ENCODE measurements at places on chromosomes 7 and 10.

DNA sequence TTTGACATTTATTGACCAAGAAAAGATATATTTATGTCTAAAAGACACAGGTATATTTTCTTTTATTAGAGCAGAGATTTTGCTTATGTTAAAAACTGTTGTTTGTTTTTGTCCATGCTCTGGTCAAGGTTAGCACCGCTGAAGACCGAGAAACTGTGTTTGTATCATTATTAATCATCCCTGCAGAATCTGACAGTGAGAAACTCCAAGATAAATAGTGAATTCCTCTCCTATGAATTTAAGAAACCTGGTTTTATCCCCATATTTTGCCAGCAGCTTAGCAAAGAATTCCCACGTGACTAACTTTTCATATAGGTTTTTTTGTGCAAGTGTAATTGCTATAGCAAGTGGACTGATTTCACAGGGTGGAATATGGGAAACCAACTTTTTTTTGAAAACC lies 77.6 kb downstream of the FRMD4A start:
- no peak for DNase-seq

- DNase-seq: no peak
Observed at GRCh38 chr7:141074162-141074991, 513 bp downstream of the TMEM178B start.

- DNase-seq: no peak
Observed at GRCh38 chr10:52198540-52198939, 115.5 kb upstream of the DKK1 start.

GRCh38 chr7:122306320-122307227 lies 2.0 kb upstream of the FEZF1 start:
- no peak for DNase-seq

DNA sequence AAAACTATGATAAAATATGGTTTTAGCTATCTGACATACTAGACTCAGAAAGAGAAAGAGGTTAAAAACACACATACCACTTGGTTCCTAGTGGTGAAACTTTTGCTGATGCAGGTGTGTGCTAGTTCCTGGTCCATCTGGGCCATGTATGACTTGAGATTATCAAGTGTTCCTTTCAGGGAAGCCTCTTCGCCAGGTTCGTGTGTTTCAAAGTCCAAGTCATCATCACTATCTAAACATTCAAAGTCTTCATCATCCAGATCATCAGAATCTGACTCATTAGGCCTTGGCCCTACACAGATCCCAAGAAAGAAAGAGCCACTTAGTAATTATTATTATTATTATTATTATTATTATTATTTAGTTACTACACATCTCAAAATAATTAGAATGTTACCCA lies 26.4 kb downstream of the NUDT13 start:
- no peak for DNase-seq

- DNase-seq: no peak
Observed at GRCh38 chr7:94928168-94928707, 20.8 kb downstream of the PPP1R9A start.

GRCh38 chr7:2381227-2381626 lies 22.2 kb upstream of the CHST12 start:
- no peak for DNase-seq

DNA sequence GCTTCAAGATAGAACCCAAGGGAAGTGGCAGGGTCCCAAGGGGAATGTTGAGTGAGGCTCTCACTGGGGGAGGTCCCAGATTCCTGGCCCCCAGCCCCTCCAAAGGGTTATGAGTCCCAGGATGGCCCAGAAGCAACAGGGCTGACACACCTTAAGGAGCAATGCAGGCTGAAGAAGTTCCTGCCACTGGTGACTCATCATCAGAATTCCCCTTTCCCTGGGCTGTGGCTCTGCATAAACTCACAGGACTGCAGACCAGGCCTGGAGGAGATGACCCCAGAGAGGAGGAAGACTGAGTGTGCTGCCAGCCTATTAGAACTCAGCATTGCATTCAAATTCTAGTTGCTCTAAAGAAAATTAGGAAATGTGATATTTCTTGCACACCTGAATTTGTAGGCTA lies 126.7 kb downstream of the DPP6 start:
- no peak for DNase-seq

- no peak for DNase-seq
Observed at GRCh38 chr10:102450124-102450373, 1.3 kb downstream of the C10orf95 start.

DNA sequence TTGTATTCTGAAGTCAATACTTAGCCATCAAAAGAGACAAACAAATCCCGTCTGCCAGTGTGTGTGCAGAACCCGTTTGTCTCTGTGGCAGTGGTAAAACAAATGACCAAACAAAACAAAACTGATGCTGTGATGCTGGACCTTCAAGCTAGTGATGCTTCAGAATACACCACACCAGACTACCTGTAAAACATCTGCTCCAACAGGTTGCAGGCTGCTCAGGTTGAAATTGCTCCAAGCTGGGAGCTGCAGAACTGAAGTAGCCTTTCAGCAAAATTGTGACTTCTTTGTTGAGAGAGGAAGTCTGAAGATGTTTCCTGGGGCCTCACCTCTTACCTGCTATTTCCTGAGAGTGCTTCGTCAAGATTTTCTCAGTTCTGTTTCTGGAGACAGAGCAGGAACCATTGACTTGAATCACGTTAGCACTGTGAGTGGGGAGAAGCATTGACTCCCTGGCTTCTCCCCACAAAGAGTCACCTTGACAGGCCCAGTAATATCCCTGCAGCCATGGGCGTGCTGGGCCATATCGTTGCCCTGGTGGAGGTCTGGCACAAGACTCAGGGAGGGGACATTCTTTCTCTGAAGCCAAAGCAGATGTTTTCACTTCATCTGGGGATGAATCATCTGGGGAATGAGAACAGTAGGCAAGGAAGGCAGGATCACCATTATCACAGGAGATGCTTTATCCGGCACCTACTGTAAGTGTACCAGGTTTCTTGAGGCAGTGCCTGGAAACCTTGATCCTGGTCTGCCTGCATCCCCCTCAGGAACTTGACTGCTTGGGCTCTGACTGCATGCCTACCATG lies 80.2 kb downstream of the RBM20 start:
- no peak for DNase-seq

DNA sequence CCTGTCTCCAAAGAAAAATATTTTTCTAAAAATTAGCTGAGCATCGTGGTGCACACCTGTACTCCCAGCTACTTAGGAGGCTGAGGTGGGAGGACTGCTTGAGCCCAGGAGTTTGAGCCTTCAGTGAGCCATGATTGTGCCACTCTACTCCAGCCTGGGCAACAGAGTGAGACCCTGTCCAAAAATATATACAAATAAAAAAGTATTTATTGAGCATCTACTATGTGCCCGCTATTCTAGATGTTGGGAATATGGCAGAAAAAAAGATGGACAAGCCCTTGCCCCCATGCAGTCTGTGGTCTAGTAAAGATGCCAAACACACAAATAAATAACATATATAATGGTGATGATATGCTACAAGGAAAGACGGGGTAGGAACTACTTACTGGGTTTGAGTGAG lies 4.3 kb upstream of the STX1A start:
- DNase-seq: no peak

- no peak for DNase-seq
Observed at GRCh38 chr7:156080596-156080995, 268.3 kb upstream of the SHH start.

- no peak for DNase-seq
Observed at GRCh38 chr10:44944354-44944753, 15.2 kb upstream of the RASSF4 start.

DNA sequence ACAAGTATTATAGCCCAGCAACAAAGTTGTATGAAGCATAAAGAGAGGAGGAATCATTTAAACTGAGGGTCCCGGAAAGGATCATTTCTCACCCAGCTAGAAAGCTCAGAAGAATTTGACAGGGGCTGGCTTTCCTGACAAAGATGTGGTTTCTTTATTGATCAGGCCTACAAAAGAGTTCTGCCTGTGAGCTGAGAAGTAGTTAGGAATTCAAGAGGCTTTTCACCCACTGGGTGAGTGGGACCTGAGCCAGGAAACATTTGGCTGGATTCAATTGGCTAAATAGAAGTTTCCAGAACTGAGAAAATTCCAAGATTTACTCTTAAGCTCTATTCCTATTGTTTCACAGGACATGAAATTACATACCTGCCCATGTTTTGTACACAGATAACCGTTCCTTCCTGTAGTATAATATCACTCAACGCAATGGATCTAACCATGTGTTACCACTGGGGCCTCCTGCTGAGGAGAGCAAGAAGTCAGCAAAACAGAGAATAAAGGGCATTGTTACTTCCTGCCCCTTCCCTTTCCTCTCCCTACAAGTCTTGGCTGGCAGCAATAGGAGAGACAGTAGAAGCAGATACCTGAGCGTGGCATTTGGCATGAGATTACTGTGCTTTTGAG lies 53.9 kb upstream of the PAPSS2 start:
- no peak for DNase-seq

- DNase-seq: no peak
Observed at GRCh38 chr10:86019141-86019540, 347.5 kb downstream of the GRID1 start.

- no peak for DNase-seq
Observed at GRCh38 chr10:51964630-51965029, 265.2 kb upstream of the CSTF2T start.

DNA sequence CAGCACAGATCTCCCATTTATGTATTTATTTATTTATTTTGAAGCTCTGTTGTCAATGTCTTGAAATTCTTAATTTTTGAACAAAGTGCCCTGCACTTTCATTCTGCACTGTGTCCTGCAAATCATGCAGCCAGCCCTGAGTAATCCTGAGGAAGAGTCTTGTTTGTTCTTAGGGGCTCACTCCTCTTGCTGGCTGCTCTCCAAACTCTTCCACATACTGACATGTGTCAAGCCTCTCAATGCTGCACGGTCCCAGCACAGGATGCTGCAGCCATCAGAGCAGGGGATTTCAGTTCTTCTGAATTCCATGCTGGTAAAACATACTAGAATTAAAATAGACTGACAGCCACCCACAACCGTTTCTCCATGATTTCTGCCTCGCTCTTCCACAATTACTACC lies 207.2 kb downstream of the PARD3 start:
- DNase-seq: no peak

- no peak for DNase-seq
Observed at GRCh38 chr10:95217476-95217875, 23.4 kb downstream of the ACSM6 start.

- no peak for DNase-seq
Observed at GRCh38 chr10:83617692-83618545, 521.4 kb upstream of the GHITM start.

GRCh38 chr10:36423821-36424248 lies 701.6 kb upstream of the ANKRD30A start:
- DNase-seq: no peak
